ENCODE measurements at places on chromosomes 16 and 17. TPM values are rescaled to one million over a fixed set of nuclear protein-coding genes. Genes with fewer than 3 reads are reported as not detected.

Gene MYH2
- not detected for total RNA-seq

DNA sequence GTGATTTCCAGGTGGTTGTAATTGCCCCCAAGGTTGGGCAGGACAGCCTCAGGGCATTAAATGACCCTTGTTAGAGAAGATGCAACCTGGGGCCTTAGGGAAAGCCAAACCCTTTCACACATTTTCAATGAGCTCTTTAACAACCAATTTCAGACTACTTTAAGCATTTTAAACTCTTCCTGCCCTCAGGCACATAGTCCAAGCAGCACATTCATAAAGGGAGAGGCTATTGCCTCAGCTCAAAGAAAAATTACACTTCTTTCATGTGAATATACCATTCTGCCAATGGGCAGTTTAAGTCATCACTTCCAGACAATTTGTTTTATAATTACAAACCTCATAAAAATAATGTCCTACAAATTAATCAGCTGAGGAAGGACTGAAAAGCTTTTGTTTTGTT, 544.5 kb downstream of the NPIPA7 start:
- H3K36me3 ChIP-seq, result no peaks in the 10 kb centered on the region
- no peak overlapping the region for H3K27ac ChIP-seq
- DNase-seq, result no peak
- no peaks in the 10 kb centered on the region for H3K4me1 ChIP-seq

GRCh38 chr17:17798010-17798556, 38.7 kb downstream of the SREBF1 start:
- H3K4me1 ChIP-seq, result peaks cover 7% of the 10 kb centered on the region
- H3K36me3 ChIP-seq, result no peaks in the 10 kb centered on the region
- DNase-seq, result no peak
- H3K27me3 ChIP-seq, result no peaks in the 10 kb centered on the region
- H3K4me3 ChIP-seq, result no peak overlapping the region
- no peak overlapping the region for H3K27ac ChIP-seq

GRCh38 chr16:74842413-74842812, 67.8 kb upstream of the FA2H start:
- no peak overlapping the region for H3K4me3 ChIP-seq
- H3K4me1 ChIP-seq, result no peaks in the 10 kb centered on the region
- DNase-seq, result no peak
- no peak overlapping the region for H3K27ac ChIP-seq
- no peaks in the 10 kb centered on the region for H3K36me3 ChIP-seq

DNA sequence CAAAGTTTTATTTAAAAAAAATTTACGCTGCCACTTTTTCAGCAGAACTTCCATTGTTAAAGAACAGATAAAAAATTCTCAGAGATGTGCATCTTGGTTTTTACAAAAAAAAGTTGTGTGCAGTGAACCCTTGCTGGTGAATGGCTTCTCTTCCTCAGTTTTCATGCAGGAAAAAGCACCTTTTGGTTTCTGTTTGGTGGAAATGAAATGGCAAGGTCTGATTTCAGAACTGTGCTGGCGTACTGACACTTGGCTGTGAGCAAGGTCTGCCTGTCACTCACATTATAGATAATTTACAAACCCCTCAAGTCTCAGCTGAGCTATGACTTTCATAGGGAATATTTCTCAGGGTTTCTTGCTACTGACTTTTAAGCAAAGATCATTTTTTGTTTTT, 5.7 kb upstream of the SALL1 start:
- no peak for DNase-seq
- H3K4me1 ChIP-seq, result no peaks in the 10 kb centered on the region
- peaks cover 5% of the 10 kb centered on the region for H3K27me3 ChIP-seq
- no peak overlapping the region for H3K4me3 ChIP-seq

- peaks cover 3% of the 10 kb centered on the region for H3K4me1 ChIP-seq
- H3K36me3 ChIP-seq, result no peaks in the 10 kb centered on the region
- DNase-seq, result no peak
- H3K27me3 ChIP-seq, result no peaks in the 10 kb centered on the region
Measured at GRCh38 chr16:9012848-9013507, 49.3 kb upstream of the USP7 start.

Gene RTN4RL1
- 1.2 TPM for total RNA-seq

- DNase-seq, result peak; percentile 7
- peaks cover 8% of the 10 kb centered on the region for H3K27me3 ChIP-seq
- H3K27ac ChIP-seq, result no peak overlapping the region
- H3K4me3 ChIP-seq, result no peak overlapping the region
- peaks cover 12% of the 10 kb centered on the region for H3K4me1 ChIP-seq
- no peaks in the 10 kb centered on the region for H3K36me3 ChIP-seq
Measured at GRCh38 chr16:90048347-90048722, 28.8 kb downstream of the PRDM7 start.

- no peak overlapping the region for H3K4me3 ChIP-seq
- DNase-seq, result no peak
- no peaks in the 10 kb centered on the region for H3K27me3 ChIP-seq
- H3K36me3 ChIP-seq, result no peaks in the 10 kb centered on the region
- no peaks in the 10 kb centered on the region for H3K4me1 ChIP-seq
Measured at GRCh38 chr16:23290189-23291062, 11.7 kb upstream of the SCNN1B start.

Gene OR4D1
- 0.29 TPM for total RNA-seq

DNA sequence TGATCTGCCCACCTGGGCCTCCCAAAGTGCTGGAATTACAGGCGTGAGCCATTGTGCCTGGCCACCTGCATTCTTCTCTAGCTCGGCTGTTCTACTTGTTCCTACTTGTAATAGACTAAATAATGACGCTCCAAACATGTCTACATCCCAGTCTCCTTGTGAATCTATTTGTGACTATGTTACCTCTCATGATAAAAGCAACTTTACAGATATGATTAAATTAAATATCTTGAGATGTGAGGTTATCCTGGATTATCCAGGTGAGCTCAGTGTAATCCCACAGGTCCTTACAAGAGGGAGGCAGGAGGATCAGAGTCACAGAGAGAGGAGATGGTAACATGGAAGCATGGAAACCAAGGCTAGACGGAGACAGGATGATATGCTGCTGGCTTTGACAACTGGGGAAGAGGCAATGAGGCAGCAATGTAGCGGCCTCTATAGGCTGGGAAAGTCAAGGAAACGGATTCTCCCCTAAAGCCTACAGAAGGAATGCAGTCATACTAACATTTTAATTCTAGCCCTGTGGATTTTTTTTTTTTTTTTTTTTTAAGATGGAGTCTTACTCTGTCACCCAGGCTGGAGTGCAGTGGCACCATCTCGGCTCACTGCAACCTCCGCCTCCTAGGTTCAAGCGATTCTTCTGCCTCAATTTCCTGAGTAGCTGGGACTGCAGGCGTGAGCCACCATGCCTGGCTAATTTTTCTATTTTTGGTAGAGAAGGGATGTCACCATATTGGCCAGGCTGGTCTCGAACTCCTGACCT, 5.0 kb upstream of the LASP1 start:
- no peaks in the 10 kb centered on the region for H3K27me3 ChIP-seq
- peaks cover 13% of the 10 kb centered on the region for H3K4me1 ChIP-seq
- H3K4me3 ChIP-seq, result no peak overlapping the region
- DNase-seq, result no peak
- no peak overlapping the region for H3K27ac ChIP-seq

GRCh38 chr17:8861495-8862181, 5.8 kb downstream of the PIK3R6 start:
- H3K4me1 ChIP-seq, result peaks cover 20% of the 10 kb centered on the region
- no peak overlapping the region for H3K27ac ChIP-seq
- DNase-seq, result no peak
- no peaks in the 10 kb centered on the region for H3K27me3 ChIP-seq
- H3K36me3 ChIP-seq, result no peaks in the 10 kb centered on the region
- no peak overlapping the region for H3K4me3 ChIP-seq

Gene ZFP3
- 4.2 TPM for total RNA-seq

Gene DNAAF1
- total RNA-seq, result not detected

- no peak overlapping the region for H3K27ac ChIP-seq
- H3K27me3 ChIP-seq, result no peaks in the 10 kb centered on the region
- no peak overlapping the region for H3K4me3 ChIP-seq
- DNase-seq, result no peak
- no peaks in the 10 kb centered on the region for H3K4me1 ChIP-seq
Measured at GRCh38 chr16:50530277-50531236, 17.6 kb upstream of the NKD1 start.

Gene DNAJA3
- total RNA-seq, result 104 TPM

- H3K4me3 ChIP-seq, result no peak overlapping the region
- H3K4me1 ChIP-seq, result no peaks in the 10 kb centered on the region
- DNase-seq, result no peak
- no peak overlapping the region for H3K27ac ChIP-seq
- H3K27me3 ChIP-seq, result no peaks in the 10 kb centered on the region
- H3K36me3 ChIP-seq, result no peaks in the 10 kb centered on the region
Measured at GRCh38 chr16:25996052-25996451, 304.3 kb downstream of the HS3ST4 start.

DNA sequence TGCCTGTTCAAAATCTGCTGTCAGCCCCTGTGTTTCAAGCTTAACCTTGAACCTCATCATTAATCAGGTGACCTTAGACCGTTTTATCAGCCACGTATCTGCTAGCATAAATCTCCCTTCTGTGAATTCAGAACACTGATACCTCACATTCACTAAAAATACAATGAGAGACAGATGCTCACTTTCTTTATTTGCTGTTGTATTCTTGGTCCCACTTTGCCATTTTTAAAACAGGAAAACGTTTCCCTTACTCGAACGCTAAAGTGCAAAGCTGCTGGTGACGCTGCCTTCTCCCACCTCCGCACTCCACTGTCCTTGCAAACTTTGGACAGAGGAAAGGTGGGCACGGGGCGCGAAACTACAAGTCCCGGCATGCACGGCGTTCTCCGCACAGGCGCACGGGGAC, 220 bp upstream of the ARHGAP44 start:
- no peak overlapping the region for H3K4me3 ChIP-seq
- no peaks in the 10 kb centered on the region for H3K27me3 ChIP-seq
- no peaks in the 10 kb centered on the region for H3K4me1 ChIP-seq
- H3K36me3 ChIP-seq, result no peaks in the 10 kb centered on the region
- DNase-seq, result no peak

DNA sequence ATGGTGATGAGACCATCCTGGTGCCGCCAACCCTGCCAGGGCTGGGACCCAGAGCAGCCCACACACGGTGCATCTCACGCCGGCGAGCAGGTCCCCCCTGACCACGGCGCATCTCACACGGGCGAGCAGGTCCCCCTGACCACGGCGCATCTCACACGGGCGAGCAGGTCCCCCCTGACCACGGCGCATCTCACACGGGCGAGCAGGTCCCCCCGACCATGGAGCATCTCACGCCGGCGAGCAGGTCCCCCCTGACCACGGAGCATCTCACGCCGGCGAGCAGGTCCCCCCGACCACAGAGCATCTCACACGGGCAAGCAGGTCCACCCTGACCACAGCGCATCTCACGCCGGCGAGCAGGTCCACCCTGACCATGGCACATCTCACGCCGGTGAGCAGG, 59.2 kb downstream of the MRM3 start:
- no peak overlapping the region for H3K27ac ChIP-seq
- H3K4me3 ChIP-seq, result no peak overlapping the region
- H3K4me1 ChIP-seq, result no peaks in the 10 kb centered on the region
- no peaks in the 10 kb centered on the region for H3K36me3 ChIP-seq
- peaks cover 3% of the 10 kb centered on the region for H3K27me3 ChIP-seq

Gene MARVELD3
- total RNA-seq, result not detected

Gene SCNN1B
- total RNA-seq, result not detected

Gene ANKRD40CL
- total RNA-seq, result not detected

Gene ADCY9
- 8.2 TPM for total RNA-seq

GRCh38 chr17:65772989-65773388, 211.5 kb upstream of the AXIN2 start:
- no peak for DNase-seq
- H3K4me3 ChIP-seq, result no peak overlapping the region
- no peak overlapping the region for H3K27ac ChIP-seq
- H3K36me3 ChIP-seq, result no peaks in the 10 kb centered on the region
